ENCODE measurements at places on chromosomes 1 and 21.

- DNase-seq, result no peak
Observed at GRCh38 chr1:218305472-218306064, 20.5 kb downstream of the RRP15 start.

DNA sequence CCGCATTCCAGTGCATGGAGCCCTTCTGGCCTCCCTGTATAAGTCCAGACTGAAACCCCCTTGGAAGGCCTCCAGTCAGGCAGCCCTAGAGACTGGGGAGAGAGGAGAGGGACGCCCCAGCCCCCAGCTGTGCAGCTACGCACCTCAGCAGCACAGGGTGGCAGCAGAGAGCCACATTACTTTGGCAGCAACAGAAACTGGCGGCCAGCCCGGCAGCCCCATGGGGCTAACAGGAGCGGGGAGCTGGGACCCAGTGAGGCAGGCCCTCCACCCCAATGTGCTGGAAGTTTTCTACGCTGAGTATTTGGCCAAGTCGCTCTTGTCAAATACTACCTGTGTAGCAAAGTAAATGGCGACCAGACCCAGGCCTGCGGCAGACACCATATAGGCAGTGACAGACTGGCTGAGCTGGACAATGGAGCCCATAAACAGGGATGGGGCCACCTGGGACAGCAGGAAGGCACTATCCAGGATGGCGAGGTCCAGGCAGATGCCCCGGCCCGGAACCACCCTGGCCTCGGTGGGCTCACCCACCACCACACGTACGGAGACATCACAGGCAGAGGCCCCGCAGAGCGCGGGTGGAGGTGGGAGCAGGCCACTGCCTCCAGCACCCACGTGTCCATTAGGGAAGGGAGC, 21.2 kb downstream of the SLC45A3 start:
- peak; percentile 66 for DNase-seq

- no peak for DNase-seq
Observed at GRCh38 chr1:11602424-11602823, 51.8 kb downstream of the FBXO2 start.

- DNase-seq, result no peak
Observed at GRCh38 chr1:81304187-81304586, 496.5 kb upstream of the ADGRL2 start.

GRCh38 chr1:214439352-214440119, 111.9 kb downstream of the PTPN14 start:
- no peak for DNase-seq

DNA sequence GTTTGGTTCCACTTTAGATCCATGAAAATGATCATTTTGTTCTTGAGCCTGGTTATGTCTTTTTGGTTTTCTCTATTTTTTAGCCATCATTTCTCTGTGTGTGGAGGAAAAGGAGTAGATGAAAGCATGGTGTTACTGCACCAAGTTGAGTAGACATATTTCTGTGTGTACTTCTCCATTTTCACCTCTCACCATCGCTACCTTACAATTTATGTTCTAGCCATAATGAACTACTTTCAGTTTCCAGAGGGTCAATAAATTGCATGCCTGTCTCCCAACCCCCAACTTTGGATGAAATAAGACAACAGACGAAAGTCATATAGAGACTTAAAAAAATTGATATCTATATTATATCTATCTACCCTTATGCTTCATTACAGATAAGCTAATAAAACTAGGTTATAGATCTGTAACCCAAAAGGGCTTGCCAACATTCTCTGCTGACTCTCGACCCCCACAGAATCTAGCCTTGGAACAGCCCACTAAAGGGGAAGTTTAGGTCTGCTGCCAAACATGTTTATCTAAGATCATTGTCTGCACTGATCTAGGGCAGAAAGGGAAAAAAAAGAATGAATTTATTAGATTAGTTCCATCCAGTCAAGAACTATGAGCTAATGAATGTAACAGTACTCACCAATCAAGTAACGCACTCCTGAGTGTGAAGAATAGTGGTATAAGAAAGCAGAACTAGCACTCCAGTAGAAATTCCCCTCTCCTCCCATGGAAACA, 7.5 kb upstream of the MAN1A2 start:
- DNase-seq, result no peak

GRCh38 chr1:65001231-65001792, 35.0 kb upstream of the JAK1 start:
- DNase-seq, result no peak

- no peak for DNase-seq
Observed at GRCh38 chr21:46518983-46519583, 60.4 kb downstream of the DIP2A start.

- DNase-seq, result no peak
Observed at GRCh38 chr1:224592636-224593582, 23.2 kb upstream of the CNIH3 start.

- DNase-seq, result no peak
Observed at GRCh38 chr1:85705940-85706339, 2.3 kb downstream of the ZNHIT6 start.

DNA sequence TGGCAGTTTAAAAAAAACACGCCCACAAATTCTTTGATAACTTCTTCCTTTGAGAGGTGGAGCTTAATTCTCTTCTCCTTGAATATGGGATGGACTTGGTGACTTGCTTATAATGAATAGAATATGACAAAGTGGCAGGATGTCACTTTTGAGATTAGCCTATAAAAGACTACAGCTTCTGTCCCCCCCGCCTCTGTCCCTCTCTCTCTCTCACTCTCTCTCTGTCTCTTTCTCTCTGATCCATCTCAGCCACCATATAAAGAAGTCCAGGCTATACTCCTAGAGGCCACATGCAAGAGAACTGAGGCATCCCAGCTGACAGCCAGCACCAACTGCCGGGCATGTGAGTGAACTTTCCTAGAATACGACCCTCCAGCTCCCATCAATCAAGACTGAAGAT, 7.7 kb upstream of the DMBX1 start:
- DNase-seq, result no peak

DNA sequence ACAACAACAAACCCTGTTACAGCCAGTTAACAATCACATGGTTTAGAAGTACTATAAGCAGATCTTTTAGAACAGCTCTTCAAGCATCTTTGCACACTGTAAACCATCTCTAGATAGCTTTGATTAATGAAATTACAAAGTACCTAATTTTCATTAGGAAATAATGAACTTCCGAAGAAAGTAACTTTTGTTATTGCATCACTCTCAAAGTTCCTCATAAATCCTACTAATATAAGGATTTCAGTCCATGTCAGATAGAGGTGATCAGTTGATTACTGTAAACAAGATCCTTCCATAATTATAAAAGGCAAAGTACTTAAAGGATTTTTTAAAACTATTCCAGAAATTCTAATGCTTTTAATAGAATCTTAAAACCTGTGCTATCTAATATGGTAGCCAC, 58.2 kb downstream of the FAF1 start:
- DNase-seq, result no peak

DNA sequence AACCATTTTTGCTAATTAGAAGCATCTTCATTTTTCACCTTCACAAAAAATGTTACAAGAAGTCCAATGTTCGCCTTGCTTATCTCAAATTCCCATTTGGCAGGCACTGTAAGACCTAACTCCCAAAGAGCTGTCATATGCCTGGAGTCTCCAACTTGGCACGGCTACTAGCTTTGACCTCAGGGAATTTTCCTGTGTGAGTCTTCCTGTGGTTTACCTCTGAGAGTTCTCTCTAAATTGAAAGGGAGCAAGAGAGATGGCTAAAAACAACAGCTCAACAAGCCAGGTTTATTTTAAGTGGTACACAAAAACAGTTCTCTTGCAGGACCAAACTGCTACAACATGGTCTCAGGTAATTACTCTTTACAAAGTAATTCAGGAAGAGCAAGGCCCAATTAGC, 756.0 kb upstream of the ADGRL2 start:
- DNase-seq, result no peak

DNA sequence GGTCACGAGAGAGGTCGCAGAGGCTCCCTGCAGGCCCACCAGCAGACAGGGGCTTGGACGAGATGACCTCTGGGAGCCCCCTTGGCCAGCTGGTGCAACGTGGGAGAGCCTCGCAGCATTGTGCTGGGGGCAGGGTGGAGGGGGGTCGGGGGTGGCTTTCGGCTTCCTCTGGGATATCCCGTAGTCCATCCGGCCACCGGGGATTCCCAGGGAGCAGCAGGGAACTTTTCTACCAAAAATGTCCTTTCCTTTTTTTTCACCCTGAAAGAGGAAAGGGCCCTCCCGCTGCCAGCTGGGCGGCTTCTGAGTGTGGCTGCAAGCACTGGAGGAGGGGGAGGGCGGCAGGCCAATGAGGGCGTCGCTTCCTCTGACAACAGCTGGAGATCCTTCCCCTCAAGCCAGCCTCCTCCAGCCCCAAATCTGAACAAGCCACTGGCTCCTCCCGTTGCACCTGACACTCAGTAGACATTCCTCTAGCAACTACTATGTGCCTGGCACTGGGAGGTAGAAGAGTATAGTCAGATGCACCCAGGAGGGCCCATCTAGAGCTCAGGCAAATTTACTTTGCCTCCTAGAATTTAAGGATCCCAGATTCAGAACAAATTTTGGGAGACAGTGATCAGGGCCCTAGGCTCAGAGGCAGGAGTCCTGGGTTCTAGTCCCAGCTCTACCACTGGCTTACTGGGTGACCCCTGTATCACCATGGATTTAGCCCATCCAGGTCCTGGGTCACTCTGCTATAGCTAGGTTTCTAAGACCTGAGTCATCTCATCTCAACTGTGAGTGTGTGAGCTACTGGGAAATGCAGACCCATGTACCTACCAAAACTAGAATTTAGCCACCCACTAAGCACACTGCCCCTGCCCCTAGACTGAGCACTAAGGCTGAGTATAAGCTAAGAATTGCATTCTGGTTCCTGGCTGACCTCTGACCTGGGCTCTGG, 2.7 kb downstream of the MOB3C start:
- DNase-seq, result no peak

DNA sequence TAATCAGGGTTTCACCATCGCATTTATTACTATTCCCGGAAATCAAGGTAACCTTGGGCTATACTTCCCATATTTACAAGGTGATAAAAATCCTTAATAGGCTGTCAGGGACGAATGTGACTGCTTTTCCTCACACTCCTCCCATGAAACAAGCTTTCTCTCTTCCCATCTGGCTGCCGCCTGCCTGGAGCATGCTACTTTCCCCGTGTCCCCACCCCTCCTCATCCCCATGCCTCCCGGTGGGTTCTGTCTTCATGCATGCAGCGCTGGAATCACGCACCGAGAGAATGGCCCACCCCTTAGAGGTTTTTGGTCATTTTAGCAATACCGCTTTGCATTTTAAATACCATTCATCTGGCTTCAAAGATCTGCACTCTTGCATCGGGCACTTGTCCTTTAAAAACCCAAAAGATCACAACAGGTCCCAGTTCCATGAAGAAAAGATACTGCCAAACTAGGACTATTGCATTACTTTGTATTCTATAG, 339.1 kb downstream of the NTNG1 start:
- DNase-seq, result no peak

- DNase-seq, result no peak
Observed at GRCh38 chr21:45558044-45558721, 15.9 kb upstream of the SLC19A1 start.

GRCh38 chr1:89512996-89513720, 11.5 kb upstream of the LRRC8B start:
- no peak for DNase-seq

GRCh38 chr1:184882957-184883815, 91.1 kb downstream of the NIBAN1 start:
- no peak for DNase-seq

GRCh38 chr1:111139324-111139955, 453 bp downstream of the DRAM2 start:
- peak; percentile 70 for DNase-seq

- DNase-seq, result peak; percentile 85
Observed at GRCh38 chr1:153617663-153618062, 1.5 kb upstream of the S100A14 start.

DNA sequence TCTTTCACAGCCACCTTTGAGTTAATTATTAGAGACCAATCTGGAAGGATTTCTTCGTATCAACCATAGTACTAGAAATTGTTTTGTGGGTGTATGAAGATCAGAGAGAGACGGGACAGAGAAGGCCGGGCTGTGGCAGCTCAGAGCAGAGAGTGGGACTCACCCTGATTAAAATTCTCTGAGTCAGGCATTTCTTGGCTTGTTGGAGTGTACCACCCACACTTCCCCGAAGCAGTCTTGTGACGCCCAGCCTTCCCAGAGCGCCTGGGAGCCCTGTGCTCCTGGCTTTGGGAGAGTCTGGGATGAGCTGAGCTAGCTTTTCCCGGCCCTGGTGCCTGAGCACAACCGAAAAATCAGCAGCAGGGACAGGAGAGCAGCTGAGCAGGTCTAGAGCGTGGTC, 19.4 kb downstream of the PLEKHM2 start:
- DNase-seq, result peak; percentile 54

DNA sequence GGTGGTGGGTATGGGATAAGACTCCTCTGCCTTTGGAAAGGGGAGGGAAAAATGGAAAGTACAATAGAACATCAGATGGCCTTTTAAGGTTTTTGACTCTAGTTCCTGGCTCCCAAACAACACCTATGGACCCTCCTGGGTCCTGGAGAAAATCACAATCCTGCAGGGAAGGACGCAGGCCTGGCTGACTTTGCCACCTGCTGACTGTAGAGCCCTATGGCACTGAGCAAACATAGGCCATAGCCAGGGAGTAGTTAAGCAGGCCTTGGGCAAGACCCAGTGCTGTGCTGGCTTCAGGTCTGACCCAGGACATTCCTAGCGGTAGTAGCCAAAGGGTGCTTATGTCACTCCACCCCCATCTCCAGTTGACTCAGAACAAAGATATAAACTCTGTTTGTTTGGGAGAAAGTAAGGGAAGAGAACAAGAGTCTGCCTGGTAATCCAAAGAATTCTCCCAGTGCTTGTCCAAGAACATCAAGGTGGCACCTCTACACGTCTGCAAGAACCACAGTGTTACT, 149.0 kb downstream of the SLC44A5 start:
- no peak for DNase-seq

GRCh38 chr1:19612530-19612929, 31.6 kb upstream of the NBL1 start:
- DNase-seq, result no peak

DNA sequence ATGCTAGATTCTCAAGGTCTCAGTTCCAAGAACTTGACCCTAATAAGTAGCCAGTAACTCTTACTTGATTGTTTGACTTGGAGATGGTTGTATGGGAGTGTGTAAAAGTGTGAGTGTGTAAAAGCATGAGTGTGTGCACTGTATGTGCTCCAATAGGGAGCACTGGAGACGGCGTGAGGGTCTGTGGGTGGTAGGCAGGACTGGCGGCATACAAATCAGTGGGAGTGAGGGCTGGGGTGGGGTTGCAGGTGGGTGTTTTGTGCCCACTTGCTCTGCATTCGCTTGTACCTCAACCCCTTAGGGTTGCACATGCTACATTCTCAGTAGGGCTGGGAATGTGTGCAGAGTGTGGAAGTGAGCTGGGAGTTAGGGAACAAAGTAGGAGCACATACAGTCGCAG, 79.5 kb upstream of the CD34 start:
- no peak for DNase-seq

DNA sequence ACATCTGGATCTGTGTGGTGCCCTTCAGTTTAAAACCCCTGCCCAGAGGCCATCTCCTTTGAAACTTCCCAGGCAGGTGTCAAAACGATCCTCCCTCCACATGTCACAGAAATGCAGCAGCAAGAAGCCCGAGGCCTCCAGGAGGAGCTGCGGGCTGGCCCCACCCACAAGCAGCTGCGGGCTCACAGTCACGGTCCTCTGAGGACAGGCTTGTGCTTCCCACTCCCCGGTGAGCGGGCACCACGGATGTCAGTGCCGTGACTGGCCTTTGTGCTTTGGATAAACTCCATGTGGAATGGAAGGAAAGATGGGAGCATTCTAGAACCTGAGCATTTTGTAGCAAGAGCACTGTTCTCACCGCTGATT, 65.8 kb downstream of the SIK1 start:
- DNase-seq, result no peak

Data from RKO (cell line).